ENCODE measurements at places on chromosomes 12 and 14.

DNA sequence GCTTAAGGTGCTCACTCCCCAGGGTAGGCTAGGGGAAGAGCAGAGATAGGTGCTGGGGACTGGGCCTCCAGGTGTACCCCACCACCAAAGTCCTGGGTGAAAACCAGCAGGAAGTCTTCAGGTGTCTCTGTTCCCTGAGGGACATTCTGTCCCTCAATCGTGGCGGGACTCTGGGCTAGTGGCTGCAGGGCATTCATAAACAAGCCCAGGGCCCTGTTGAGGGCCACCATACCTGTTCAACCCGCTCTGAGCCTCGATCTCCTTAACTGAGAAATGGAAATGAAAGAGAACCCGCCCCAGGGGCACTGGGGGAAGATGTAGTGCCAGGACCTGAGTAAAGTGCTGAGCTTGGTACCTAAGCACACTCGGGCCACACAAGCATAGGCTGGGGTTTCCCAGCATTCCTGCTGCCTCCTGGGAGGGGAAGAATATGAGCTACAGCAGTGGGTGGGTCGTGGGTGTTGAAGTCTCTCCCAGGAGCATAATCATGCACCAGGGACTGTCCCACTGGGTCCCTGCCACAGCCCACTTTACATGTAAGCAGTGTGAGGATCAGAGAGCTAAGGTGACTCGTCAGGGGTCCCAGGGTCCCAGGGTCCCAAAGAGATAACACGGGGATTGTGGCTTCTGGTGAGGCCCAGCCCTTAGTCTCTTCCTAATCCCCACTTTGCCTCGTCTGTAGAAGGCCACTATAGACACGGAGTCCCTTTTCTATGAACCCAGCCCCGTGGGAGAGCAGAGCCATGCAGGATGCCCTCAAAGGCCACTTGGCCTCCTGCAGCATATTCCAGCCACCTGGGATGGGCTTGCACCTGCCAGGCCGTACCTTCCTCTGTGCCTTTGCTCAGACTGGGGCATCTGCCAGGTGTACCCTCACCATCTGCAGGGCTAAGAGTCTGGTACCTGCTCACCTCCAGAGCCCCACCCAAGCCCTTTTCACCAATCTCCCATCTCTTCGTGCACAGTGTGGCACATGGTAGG is 14.4 kb downstream of the FAM222A start:
- no peak for DNase-seq

GRCh38 chr12:31238764-31239387 is 87.1 kb downstream of the SINHCAF start:
- DNase-seq, result peak; percentile 8

GRCh38 chr12:6312529-6313325 is 2.2 kb downstream of the PLEKHG6 start:
- no peak for DNase-seq

DNA sequence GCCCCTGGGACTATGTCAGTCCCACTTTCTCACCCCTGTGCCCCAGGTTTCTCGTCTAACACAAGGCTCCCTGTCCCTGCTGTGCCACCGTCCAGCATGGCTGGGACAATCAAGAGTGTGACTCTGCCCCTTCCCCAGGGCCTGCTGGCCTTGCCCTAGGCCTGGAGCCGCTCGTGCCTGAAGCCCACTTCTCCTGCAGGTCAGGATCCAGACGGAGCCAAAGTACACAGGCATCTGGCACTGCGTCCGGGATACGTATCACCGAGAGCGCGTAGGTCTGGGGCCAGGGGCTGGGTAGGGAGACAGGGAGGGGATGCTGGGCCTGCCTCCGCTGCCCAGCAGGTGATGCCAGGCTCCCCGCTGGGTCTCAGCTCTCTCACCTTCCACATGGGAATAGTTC is 2.8 kb downstream of the SLC25A47 start:
- no peak for DNase-seq

- no peak for DNase-seq
Measured at GRCh38 chr12:52794479-52795331, 1.2 kb downstream of the KRT3 start.

DNA sequence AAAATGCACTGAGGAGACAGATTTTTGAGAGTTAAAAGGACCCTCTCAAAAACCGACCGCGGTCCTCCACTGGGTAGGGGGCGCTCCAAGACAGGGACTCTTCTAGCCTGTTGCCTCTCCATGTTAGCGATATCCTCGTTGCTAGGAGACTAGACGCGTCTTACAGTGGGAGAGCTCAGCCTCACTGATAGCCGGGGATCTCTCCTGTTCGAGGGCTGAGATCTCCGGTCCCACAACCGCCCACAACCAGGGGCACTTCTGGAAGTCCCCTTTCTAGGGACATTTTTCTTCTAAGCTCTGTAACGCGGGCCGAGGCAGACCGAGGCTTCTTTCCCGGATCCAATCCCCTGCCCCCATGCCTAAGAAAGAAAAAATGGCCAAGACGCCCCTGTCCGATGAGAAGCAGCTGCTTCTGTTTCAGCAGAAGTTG is 21.3 kb downstream of the FKBP11 start:
- DNase-seq, result peak; percentile 68

DNA sequence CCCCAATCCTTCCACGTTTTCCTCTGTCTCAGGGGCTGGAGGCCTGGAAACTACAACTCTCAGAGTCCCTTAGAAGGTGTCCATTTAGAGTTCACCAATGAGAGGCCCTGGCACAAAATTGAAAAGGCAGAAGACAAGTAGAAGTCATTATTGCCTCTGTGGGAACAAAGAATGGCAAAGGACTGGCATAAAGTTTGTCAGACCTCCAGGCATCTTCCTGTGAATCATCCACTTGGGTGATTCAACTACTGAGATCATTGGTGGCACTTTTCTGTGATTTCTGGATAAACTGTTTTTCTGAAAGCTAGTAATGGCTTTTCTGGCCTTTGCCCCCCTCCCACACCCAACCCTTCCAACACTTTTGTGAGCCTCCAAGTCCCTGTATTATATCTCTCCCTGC is 42.6 kb upstream of the C12orf42 start:
- no peak for DNase-seq

DNA sequence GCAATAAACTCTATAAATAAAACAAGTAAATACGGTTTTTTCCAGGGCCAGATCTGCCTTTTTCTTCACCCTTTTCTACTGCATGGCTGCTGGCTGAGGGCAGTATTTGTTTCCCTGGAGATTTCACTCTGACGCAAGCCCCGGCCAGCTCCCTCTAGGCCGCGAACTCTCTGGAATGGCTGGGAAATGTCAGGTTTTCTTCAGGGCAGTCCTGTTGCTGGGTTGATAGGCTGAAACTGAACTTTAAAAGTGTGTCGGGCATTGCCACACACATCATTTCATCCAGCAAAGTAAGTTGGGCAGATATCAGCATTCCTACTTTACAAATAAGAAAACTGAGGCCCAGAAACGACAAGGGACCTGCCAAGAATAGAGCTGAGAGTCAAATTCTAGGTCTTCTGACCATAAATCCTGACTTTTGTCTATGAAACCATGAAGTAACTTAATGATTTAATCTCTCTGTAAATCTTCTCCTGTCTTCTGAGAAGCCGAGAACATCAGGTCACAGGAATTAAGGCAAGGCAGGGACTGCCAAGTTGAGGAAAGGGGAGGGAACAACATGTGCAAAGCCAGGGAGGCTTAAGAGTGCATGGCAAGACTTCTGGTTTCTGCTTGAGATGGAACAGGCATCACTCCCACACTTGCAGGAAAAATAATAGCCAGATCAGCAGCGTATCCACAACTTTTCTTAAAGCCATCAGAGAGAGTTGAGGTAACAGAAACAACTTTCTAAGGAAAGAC is 205.0 kb upstream of the CCDC196 start:
- DNase-seq, result no peak

GRCh38 chr14:104210817-104211195 is 72.4 kb downstream of the KIF26A start:
- no peak for DNase-seq

DNA sequence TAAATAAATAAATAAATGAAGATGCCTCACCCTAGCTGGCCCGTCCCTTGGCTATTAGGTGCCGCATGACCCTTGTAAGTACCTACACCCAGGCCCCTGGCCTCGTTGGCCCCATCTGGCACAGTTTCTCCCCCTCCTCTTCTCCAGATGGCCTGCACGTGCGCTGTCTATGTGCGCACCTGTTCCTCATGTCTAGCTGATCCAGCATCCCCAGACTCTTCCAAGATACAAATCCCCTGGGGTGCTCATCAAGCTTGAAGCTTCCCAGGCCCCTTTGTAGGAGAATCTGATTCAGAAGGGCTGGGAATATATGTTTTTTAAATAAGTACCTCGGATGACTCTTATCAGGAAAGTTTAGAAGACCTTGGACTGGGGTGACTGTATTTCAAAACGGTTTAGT is 133.3 kb downstream of the CHST11 start:
- DNase-seq, result no peak

DNA sequence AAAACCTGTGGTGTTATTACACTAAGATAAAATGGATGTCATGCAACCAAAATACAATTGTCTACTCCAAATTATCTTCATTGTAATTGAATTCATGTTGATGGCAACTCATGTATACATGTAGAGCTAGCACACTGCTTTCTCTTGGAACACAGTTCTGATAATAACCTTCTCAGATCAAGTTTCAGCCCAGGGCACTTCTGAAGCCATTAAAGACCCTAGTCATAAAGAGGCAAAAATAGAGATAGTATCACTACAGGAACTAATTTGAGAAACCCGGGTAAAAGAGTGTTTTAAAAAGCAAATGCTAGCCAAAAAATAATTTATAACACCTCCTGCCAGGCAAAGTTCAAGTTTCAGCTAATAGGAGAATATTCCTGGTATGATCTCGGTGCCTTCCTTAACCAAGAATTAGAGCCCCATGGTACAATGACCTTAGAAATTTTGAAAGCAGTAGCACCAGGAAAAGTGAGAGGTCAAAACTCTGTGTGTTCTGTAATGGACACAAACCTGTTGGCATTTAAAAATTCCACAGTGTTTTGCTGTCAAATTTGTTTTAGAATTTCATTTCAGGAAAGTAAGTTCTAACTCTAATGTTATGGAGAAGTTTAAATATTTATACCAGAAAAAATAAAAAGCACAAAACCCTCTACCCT is 105.0 kb upstream of the FRMD6 start:
- DNase-seq, result no peak

DNA sequence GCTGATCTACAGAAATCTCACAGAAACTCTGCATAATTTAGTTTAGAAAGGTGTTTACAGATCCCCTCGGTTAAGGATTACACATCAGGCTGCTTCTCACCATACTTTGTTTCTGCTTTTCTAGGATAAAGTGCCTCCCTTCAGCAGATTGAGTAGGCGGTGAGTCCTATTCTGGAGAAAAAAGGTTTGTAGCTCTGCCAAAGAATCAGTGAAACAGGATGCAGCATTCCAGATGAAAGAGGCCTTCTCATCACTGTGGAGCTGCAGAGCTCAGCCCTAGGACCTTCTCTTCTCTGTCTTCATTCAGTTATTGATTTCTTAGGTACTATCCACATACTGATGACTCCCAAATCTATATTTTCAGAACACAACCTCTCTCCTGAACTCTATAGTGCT is 155.5 kb upstream of the KRR1 start:
- DNase-seq, result no peak

- DNase-seq, result no peak
Measured at GRCh38 chr12:47054659-47055058, 24.8 kb upstream of the PCED1B start.

GRCh38 chr12:90253674-90254181 is 545.1 kb upstream of the ATP2B1 start:
- DNase-seq, result peak; percentile 7

DNA sequence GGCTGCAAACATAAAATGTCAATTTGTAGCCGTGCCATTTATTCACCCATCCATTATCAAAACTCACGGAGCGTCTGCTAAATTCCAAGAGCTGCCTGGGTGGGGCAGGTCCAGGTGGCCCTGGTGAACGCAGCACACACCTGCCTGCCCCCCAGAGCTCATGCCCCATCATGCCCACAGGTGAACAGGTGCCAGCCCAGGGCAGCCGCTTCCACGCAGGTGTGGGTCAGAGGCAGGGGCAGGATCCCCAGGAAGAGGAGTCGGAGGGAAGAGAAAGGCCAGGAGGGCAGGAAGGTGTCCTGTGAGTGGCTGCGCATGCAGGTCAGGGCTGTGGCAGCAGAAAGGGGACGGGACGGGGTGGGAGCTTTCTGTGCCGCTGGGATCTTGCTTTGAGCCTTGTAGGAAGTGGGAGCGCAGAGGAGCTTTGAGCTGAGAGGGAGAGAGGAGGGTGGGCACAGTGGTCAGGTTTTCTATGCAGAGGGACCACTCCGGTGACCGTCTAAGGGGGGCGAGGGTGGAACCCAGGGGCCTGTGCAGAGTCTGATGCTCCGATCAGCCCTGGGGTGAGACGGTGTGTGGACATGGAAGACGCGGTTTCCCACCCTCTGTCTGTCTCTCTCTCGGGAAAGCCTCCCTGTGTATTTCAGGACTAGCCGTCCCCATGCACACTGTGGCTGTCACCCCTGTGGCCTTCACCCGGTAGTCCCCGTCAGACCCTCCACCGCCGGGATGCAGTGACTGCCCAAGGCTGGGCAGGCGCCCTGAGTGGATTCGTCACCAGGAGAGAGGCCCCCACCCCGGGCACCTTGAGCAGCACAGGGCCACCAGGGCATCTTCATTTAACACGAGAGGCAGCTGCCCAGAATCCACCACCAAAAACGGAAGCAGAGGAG is 26.7 kb downstream of the GALNT9 start:
- DNase-seq, result no peak

- no peak for DNase-seq
Measured at GRCh38 chr14:103518422-103519042, 4.1 kb downstream of the CKB start.

DNA sequence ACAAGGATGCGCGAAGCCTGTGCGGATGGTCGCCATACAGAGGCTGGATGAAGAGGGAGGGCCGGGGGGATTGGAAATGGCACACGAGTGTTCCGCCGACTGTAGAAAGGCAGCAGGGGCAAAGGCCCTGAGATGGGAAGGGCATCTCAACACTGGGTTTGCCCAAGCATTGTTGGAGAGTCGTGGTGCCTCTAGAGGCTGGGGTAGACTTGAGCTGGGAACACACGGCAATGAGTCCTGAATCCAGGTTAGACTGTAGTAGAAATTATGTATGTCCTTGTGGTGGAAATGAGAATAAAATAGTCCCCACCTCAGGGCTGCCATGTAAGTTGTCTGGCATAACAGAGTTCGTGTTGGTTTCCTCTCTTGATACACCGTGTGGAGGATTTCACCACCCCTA is 83.8 kb upstream of the CCND2 start:
- DNase-seq, result no peak

- DNase-seq, result peak; percentile 79
Measured at GRCh38 chr14:100065111-100065871, at the start of gene EVL. Gene EVL, plus strand, starts transcription at chr14:100065422. Its CDS starts 79 bp downstream, at chr14:100065501.

- no peak for DNase-seq
Measured at GRCh38 chr12:74647256-74647655, 109.6 kb downstream of the ATXN7L3B start.

GRCh38 chr12:92574051-92574783 is 128.6 kb upstream of the PLEKHG7 start:
- DNase-seq, result no peak

DNA sequence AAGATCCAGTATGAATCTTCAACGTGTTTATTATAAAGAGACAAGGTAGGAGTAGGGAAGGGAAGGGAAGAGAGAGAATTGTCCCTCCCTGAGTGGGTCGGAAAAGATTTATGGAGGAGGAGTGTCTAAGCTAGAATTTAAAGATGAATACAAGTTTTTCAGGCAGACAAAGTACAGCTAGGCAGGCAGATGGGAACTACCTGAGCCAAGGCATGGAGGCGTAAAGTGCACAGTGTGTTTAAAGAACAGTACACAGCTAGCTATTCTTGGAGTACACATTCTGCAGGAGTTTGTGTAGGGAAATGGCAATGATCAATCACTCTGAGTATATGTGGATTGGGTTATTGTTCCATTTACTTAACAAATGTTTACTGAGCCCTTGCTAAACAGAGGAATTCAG is 20.1 kb downstream of the PLEKHG7 start:
- no peak for DNase-seq

GRCh38 chr14:64147126-64147790 is 146.9 kb downstream of the ESR2 start:
- DNase-seq, result no peak

GRCh38 chr12:54053003-54053750 is 458 bp upstream of the HOXC4 start:
- peak; percentile 5 for DNase-seq

Measured in activated CD8-positive, alpha-beta memory T cell treated with anti-CD3 and anti-CD28 coated beads for 4 hours (primary cell).